ENCODE measurements at places on chromosomes 6 and 20.

DNA sequence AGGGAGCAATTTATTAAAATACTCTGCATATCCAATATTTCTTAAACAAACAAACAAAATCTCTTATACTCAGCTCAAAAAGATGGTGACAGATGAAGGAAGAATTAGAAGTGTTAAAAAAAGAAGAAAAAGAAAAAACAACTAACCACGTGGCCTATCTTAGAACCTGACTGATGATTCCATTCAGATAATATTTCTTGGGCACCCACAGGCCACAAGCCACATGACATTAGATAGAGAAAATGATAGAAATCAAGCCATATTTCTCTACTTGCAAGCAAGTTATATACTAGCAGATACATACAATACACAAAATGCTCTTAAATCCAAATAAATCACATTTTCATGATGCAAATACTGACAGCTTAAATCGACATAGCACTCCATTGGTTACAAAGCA is 14.5 kb upstream of the RAMACL start:
- no peak for DNase-seq

DNA sequence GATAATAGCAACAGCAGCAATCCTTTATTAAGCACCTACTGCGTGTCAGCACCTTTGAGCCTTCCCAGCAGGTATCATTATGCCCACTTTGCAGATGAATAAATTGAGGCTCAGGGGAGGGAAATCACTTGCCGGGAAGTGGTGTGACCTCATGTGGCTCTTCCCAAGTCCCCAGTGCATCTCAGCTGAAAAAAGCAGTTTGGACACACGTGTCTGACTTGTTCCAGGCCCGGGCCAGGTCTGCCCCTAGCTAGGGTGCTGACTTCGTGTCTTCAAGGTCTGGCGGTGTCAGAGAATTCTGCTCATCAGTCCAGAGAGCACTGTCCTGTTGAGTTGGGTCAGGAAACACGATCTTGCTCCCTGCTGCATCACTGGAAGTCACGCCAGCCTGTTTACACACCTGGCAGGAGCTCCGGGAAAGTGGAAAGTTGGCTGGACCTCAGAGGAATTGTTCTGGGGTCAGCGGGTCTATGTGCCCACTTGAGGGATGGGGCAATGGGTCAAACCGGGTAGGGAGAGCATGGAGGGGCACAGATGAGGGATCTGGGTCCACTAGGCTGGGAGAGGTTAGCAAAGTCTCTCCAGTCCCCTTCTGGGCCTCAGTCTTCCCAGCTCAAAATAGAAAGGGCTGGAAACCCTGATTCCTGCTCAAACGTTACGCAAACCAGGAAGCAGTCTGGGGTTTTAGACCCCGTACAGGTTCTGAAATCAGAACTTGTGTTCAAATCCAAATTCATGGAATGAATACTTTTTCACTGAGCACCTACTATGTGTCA is 10.5 kb downstream of the SLC13A3 start:
- DNase-seq: peak; percentile 39

DNA sequence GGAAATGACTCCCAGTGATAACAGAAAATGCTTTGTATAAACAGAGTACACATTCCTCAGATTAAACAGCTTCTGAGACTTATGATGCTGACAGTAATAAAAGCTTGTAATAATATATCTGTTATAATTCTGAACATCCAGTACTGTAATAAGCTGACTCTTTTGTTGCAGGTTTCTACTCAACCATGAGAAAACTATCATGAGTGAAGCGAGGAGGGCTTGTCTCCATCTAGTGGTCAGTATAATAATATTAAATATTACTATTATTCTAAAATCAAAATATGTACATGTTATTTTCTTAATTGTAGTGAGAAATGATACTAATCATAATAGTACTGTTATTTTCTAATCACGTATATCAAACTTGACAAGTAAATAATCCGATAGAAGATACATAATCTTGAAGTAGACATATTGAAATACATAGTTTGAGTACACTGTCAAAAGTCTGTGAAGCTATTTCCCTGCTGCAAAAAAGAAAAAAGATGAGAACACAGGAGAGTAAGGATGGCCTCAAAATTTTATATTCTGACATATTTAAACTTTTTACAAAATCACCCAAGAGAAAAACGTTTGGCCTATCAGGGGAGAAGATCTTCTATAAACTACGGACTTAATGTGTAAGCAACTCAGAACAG is 183.1 kb downstream of the MOXD1 start:
- DNase-seq: peak; percentile 1

- no peak for DNase-seq
Observed at GRCh38 chr20:58102261-58102660, 126.2 kb downstream of the ANKRD60 start.

DNA sequence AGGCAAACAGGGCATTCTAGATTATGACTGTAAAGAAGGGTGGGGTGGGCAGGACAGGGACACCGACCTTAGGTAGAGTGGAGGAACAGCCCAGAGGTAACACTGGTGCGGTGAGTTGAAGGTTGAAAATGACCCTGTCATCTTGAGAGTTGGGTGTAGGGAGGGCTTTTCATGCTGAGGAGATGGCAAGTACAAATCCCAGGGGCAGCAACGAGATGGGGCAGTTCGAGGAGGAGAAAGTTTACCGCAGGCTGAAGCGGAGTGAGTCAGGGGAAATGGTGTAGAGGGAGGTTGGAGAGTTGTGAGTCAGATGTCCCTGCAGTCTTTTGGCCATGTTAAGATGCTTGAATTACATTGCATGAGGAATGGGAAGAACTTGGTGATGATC is 101.1 kb downstream of the HIVEP1 start:
- DNase-seq: no peak

GRCh38 chr20:39021748-39022147 is 59.6 kb downstream of the DHX35 start:
- DNase-seq: no peak

DNA sequence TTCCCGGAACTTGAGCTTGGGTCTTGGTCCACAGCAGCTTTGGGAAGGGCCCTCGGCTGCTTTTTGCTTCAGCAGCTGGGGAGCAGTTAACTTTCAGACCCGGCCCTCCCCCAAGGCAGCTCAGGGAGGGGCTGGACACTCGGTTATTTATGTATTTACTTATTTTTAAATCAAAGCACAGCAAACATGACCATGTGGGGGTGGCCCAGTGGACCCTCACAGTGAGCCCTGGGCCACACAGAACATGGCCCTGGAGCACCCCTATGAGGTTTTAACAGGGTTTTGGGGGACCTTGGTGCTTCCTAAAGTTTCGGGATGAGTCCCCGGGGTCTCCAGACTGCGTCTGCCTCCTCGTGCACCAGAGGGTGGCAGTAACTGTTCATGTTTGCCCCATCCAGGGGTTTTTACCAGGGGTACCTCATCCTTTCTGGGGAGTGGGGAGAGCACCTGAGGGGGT is 26.6 kb upstream of the NPBWR2 start:
- peak; percentile 48 for DNase-seq

GRCh38 chr20:63461104-63461763 is 11.2 kb downstream of the KCNQ2 start:
- no peak for DNase-seq

DNA sequence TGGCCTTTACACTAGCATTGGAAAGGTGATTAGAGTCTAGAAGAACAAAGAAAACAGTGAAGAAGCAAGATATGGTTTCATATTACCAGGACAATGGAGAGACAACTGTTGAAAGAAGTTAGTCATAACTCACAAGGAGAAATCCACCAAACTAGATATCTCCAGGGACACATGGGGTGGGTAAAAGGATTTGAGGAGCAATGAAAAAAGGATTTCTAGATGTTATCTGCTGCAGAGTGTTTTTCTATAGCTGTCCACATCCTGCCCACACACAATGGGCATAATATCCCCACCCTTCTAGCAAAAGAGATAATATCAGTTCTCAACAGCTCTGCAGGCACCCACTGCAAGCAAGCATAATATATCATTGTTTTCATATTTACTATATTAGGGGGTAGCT is 303.1 kb downstream of the HAO1 start:
- DNase-seq: no peak

DNA sequence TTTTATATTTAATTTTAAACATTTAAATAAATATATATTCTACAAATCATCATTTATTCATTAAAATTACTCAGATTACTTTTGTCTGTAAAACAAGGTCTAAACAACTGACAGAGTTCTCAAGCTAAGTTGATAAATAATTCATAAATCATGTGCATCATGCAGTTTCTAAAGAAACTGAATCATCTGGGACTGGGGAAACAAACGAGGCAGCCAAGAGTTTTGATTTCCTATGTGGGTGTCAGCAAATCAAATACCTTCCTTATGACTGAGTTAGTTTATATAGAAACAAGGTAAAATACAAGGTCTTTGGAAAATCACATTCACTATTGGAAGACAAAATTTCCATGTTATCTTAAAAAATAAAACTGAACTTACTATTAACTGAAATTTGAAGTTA is 149.9 kb upstream of the BEND6 start:
- DNase-seq: no peak

GRCh38 chr6:126143761-126144251 is 157.5 kb downstream of the TRMT11 start:
- no peak for DNase-seq

GRCh38 chr6:11212664-11213063 is 19.8 kb downstream of the NEDD9 start:
- no peak for DNase-seq

GRCh38 chr6:74785236-74785635 is 420.6 kb downstream of the COL12A1 start:
- DNase-seq: no peak

GRCh38 chr6:81770381-81770780 is 17.9 kb upstream of the TENT5A start:
- DNase-seq: no peak

DNA sequence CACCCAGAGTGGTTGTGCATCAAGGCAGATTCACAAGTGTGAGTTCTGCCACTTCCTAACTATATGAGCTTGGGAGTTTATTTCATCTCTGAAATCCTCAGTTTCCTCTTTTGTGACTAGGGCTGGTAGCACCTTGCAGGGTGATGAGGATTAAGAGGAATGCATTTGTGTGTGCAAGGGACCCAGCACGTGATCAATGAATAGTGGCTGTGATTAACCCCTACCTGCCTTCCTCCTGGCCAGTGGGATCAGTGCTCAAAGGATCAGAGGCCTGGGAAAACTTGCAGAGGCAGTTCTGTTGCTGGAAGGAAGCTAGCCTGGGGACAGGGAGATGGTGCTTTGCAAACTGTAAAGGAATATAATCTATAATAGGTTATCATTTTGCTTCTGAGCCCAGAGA is 7.3 kb downstream of the SDC4 start:
- no peak for DNase-seq

DNA sequence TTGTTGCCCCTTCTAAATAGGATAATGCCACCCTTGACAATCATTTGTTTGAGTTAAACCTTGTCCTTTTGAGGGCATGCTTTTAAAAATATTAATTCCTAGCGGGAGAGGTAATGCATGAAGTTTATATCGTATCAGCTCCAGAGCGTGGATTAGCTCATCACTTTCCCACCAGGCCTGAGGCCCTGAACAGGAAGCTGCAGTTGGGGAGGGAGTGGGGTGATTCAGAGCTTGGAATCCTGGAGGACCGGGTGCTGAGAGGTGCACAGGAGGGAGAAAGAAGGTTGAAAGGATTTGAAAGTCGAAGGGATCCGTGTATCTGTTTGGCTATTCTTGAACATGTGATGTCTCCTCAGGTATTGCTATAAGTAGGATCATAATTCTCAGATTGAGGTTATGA is 25.0 kb downstream of the ZDHHC14 start:
- DNase-seq: no peak

- DNase-seq: no peak
Observed at GRCh38 chr6:14981960-14982359, 263.9 kb upstream of the JARID2 start.

DNA sequence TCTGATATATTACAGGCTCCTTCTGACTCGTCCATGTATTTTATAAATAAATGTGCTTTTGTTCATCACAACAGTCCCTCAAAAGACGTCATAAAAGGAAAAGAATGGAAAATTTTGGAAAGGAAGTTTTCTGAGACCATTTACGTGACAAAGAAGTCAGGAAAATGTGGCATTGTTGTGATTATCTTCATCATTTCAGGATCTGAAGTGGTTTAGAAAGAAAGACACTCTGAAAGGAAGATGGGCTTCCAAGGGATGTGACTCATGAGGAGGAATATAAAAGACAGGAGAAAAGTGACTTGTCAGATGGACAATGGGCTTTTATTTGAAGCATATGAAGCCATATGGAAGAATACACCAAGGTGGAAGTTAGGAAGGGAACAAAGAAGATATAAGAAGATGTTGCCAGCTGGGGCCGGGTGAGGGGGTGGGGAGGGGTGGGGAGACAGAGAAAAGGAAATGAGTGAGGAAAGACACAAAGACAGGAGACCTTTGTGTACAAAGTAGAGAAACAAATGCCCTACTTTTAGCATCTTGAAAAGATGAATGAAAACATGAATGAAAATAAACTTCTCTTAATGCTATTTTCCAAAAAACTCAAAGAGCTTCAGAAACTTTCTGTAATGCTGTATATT is 190.3 kb upstream of the PREP start:
- no peak for DNase-seq
